ENCODE measurements at places on chromosomes 1 and 21.

- no peak for DNase-seq
These were observed 24.0 kb downstream of the ADORA1 start for GRCh38 chr1:203151362-203152157.

GRCh38 chr21:23401278-23401677 lies 2206.0 kb downstream of the MRPL39 start:
- DNase-seq = no peak

- DNase-seq = no peak
These were observed 20.9 kb upstream of the GPR153 start for GRCh38 chr1:6281511-6282402.

DNA sequence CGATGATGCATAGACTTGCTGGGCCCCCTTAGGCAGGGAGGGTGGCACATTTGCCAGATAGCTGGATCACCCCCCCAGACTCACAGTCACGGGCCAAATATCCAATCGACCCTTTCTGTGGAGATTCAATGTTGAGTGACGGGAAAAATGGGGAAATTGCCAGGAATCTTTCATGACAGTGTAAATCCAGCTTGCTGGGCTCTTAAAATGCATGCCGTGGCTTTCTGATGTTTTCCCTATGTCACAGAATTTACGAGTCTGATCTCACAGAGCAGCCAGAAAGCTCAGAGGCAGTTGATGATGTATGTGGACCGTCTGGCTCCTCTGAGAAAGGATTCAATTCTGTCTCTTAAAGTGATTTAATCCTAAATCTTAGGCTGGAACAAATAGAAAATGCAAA lies 150.1 kb upstream of the ZNF644 start:
- no peak for DNase-seq

GRCh38 chr1:104238991-104239390 lies 489.3 kb downstream of the AMY1C start:
- no peak for DNase-seq

DNA sequence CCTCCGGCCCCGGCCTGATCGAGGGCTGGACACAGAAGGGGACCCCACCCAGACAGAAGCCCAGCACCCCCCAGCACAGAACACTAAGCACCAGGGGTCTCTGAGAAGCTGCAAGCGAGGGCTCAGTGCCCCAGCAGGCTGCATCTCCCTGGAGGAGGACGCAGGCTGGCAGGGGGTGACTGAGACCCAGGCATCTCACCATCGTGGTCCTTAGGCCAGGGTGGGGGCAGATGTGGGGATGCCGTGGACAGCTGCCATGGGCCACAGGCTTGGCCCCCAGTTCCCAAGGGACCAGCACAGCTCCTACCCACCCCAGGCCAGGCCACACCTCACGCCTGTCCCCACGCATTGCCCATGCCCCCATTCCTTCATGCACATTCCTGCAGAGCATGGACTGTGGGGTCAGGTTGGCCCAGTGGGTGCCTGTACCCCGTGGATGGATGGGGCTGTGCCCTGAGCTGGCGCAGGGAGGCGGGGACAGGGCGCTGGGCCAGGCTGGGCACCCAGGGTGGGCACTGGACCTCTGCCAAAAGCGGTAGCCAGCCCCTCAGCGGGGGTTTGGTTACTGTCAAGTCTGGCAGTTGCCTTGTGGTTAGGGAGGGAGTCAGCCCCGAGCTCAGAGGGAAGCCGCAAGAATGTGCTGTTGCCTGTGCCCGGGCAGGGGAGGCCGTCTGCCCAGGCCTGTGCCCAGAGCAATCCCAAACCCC lies 61.5 kb downstream of the ARHGEF16 start:
- no peak for DNase-seq

- DNase-seq = peak; percentile 83
These were observed 21.7 kb downstream of the TMEM53 start for GRCh38 chr1:44652445-44653106.

DNA sequence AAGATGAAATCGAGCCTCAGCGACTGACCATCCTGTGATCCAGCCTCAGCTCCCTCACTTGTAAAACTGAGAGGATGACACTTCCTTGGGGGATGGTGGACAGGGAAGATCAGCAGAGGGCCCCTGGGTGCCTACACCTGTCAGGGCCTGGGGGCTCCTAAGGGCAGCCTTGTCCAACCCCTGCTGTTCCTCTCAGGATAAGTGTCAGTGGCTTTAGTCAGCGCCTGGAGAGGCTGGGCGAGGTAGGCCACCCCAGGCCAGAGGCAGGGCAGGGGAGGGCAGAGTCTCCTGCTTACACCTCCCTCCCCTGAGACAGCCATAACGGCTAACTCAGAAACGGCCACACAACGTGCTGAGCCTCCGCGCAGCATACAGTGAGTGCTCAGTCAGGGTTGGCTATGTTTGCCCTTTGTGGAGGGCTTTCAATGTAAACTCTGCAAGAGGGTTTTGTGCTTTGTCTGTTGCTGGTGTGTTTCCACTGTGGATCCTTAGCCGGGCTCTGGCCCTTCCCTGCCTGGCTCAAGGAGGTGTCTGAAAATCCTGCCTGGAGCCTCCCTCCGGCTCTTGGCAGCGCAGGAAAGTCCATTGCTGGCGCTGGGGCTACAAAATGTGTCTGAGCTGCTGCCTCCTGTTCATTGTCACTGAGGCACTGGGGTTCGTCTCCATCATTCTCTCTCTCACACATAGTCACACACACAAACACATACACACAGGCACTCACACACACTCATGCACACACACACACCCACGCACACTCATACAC lies 588.4 kb downstream of the PTPRU start:
- no peak for DNase-seq

GRCh38 chr1:150551051-150551783 lies 2.0 kb downstream of the ADAMTSL4 start:
- peak; percentile 55 for DNase-seq

- no peak for DNase-seq
These were observed 81.0 kb upstream of the SGIP1 start for GRCh38 chr1:66452982-66453381.

- no peak for DNase-seq
These were observed 266.2 kb upstream of the PLXNA2 start for GRCh38 chr1:208510192-208510952.

DNA sequence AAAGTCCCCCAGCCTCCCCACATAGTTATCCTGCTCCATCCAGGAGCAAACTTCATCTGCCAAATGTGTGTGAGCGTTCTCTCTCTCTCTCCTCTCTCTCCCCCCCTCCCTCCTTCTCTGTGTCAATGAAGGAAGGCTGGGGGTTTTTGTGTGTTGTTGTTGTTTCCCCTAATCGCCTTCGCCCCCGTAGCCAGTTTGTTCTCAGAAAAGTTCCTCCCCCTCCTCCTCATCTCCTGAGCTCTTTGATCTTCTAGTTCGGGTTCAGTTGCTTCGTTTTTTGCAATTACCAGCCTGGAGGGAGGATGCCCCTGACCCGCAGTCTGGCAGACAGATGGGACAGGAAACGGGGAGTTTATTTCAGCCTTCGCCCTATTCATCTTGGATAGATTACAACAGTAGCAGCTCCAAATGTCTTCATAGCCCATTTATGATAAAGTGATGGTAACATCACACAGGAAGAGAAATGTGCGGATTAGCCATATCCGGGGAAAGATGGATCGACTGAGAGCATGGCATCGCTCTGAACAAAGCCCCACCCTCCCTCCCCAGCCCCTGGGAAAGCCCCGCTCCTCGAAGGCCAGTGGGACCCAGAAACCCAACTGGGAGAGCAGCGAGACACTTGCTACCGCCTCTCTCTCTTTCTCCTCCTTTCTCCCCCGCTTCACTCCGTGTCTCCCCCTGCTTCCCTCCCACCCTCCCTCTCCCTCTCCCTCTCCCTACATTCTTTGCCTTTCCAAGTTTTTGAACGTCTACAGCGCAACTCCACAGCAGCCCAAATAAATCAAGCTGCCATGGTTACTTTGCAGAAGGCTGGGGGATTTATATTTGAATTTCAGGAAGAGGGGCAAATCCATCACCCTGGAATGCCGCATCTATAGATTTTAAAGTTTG lies 139.7 kb upstream of the ARHGEF16 start:
- no peak for DNase-seq

DNA sequence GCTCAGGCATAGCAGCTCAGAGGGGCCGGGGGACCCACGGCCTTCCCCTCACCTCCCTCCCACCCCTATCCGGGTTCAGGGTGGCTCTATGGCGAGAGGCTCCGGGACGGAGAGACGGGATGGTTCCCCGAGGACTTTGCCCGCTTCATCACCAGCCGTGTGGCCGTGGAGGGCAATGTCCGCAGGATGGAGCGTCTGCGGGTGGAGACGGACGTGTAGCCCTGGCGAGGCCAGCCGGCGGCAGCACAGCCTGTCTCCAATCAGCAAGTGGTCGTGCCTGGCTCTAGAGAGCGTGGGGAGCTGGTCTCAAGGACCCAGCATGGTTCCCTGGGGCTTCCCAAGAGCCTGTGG lies 25.9 kb downstream of the ARHGEF16 start:
- DNase-seq = no peak

DNA sequence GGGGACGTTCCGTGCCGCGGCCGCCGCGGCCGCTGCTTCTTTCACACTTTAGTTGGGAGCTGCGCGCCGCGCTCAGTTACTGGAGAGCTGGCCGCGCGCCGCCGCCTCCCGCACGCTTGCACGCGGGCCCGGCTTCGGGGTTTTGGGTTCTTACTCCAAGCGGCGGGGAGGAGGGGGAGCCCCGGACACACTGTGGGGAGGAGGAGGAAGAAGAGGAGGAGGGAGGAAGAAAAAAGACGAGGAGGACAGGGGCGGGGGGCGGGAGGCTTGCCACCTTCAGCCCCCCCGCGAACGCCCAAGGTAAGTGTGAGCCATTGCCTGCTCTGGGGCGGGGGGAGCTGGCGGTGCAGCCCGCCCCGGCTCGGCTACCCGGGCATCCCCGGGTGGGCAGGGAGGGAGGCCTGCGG lies 243 bp downstream of the C1orf21 start:
- no peak for DNase-seq

DNA sequence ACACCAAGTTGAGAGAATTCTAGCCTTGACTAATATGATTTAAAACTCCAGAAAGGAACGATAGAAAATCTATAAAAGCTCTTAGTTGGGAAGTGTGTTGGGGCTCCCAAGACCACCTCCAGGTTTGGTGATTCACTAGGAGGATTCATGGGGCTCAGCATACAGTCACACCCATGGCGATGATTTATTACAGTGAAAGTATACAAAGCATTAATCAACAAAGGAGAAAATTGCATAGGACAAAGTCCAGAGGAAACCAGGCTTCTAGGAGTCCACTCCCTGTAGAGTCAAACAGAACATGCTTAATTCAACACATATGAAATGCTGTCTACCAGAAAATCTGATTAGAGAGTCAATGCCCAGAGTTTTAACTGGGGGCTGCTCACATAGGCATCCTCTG lies 4.8 kb downstream of the CDCA8 start:
- no peak for DNase-seq

- DNase-seq = no peak
These were observed 2.7 kb downstream of the FAM3B start for GRCh38 chr21:41319273-41319672.

- peak; percentile 39 for DNase-seq
These were observed 35.7 kb downstream of the ZBTB8B start for GRCh38 chr1:32500387-32501209.

- no peak for DNase-seq
These were observed 8.2 kb downstream of the ZNF692 start for GRCh38 chr1:248850536-248851251.

GRCh38 chr1:203146042-203146369 lies 18.5 kb downstream of the ADORA1 start:
- DNase-seq = no peak

GRCh38 chr1:197884173-197884572 lies 18.3 kb upstream of the C1orf53 start:
- DNase-seq = no peak

DNA sequence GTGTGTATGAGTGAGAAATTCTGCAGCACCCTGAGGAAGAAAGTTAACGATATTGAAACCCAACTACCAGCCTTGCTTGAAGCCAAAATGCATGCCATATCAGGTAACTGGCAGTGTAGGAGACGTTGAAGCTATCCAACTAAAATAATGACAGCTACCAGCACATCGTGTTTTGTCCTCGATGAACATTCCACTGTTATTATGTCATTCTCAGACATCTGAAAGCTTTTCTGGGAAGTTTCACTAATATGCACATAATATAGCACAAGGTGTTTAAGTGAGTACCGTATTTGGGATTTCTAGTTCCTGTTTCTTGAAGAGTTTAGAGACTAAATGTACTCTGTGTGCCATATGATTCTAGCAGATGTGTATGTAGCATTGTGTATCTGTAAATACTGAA lies 173.5 kb downstream of the DISC1 start:
- no peak for DNase-seq

GRCh38 chr21:36640174-36640720 lies 58.7 kb upstream of the SIM2 start:
- no peak for DNase-seq

DNA sequence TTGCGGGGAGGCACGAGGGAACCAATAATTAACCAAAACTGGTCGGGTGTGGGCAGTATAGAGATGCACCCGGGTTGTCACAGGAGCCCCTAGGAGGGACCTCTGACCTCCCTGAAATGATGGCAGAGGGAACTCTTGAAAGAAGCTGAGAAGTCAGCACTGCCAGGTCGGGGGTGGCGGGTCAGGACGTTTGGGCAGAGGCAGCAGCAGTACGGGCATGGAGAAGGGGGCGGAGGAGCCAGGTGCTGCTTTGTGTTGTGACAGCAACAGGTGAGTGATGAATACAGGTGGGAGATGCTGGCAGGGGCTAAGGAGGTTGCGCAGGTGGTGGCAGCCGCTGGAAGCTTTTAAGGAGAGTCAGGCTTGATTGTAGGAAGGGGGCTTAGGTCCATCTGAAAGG lies 11.7 kb downstream of the TNFRSF1B start:
- no peak for DNase-seq

Data from activated CD4-positive, alpha-beta memory T cell treated with anti-CD3 and anti-CD28 coated beads for 36 hours (primary cell).